Kidney glomerular epithelial cell (primary cell): ENCODE measurements at places on chromosomes 7 and 10.

- DNase-seq = no peak
Observed at GRCh38 chr7:81331061-81332018, 412.5 kb upstream of the SEMA3C start.

DNA sequence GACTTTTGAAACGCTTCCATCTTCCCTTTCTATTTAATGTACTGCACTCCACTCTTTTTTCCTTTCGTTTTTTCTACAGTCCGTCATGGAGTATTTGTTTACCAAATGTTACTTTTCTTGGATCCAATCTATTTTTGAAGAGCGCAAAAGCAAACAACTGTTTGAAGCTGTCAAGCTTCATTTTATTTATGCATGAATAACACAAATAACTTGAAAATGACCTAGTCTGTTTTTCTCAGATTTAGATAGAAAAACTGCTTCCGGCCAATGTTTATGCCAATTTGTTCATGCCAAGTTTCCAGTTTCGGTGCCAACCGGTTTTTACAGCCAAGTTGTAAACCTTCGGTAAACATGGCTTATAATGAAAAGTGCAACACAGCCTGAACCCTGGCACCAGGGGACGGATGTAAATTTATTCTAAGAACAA is 150.9 kb upstream of the KLF6 start:
- DNase-seq = no peak

DNA sequence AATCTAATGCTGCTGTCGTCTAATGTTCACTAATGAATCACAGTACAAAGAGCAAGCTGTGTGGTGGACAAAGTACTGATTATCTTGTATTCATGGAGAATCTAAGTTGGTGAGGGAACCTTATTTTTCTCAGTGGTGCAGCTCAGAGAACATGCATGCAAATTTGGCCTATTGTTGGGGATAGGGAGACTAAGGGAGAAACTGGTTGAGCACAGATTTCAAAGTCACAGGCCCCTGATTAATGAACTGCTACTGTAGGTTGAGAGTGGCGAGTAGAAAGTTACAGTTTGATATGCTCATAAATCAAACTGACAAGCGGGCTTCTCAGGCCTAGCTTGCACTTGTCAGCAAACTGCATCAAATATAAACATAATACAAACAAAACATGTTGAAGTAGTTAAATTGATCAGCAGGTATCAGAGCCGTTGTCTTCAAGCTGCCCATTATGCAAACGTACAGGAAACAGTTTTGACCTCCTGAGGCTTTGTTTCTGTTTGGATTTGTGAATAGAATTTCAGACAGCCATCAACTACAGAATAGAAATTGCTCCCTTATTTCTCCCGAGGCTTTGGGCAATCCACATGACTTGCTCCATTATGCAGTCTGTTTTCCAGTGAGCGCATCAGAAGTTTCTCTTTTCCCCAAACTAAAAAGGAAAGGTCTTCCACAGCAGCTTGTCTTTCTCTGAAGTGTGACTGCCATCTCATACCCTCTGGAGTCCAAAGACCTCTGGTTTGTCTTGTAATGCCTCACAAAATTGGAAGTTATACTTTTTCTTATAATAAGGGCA is 215.8 kb downstream of the FOXP2 start:
- DNase-seq = no peak

- DNase-seq = no peak
Observed at GRCh38 chr10:99528494-99529441, 4.0 kb upstream of the NKX2-3 start.

DNA sequence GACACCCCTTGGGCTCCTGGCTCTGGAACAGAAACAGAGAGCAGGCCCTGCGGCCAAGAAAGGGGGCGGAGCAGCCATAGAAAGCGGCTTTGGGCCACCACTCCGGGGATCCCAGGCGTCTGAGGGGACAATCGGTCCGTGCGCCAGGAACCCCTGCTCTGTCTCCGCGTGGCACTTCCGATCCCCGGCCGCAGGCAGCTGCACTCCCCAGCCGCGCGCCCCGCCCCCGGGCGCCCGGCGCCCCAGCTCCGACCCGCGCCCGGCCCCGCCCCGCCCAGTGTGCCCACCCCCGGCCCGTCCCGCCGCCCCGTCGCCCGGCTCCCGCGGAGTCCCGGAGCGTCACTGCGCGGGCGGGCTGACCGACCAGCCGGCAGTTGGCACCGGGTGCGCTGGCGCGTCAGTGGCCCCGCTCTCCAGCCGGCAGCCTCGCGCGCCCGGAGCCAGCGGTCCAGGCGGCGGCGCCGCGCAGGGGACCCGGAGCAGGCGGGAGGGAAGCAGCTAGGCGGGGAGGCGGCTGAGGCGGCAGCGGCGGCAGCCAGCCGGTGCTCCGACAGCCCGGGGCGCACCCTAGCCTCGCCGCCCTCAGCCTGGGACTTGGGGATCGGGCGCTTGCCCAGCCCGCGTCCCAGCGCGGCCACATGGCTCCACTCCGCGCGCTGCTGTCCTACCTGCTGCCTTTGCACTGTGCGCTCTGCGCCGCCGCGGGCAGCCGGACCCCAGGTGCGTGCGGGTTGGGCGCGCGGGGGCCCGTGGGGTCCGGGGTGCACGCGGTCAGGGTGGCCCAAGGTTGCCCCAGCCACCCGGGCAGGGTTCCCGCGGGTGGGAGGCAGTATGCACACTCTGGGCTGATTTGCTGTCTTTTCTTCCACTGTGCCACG is at the start of gene ADAMTS14:
ADAMTS14 (plus strand) TSS at position 342 of the 878 bp plus-strand sequence; CDS start at position 639, 297 bp downstream.
- DNase-seq = peak; percentile 34

DNA sequence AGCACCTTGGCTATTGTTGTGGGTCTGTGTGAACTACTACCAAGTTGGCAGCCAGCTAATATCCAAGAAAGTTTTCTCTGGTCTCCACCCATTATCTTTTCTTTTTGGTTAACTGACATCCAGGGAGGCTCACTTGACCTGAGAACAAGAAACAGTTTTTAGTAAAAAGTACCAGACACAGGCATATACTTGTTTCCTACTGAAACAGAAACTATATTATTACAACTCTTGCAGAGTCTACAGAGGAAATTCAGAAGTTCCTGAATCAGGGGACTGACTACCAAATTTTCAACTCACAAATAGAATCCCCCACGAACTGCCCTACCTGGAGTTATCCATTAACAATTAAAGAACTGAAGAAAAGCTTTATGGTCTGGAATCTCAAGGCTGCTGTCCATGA is 168.9 kb downstream of the KCND2 start:
- no peak for DNase-seq

- DNase-seq = no peak
Observed at GRCh38 chr10:114131094-114131493, 42.9 kb downstream of the CCDC186 start.
